Neural crest cell (in vitro differentiated cells): ENCODE measurements at places on chromosomes 3 and 15.

- DNase-seq: no peak
Observed at GRCh38 chr3:153215966-153216365, 53.9 kb downstream of the RAP2B start.

DNA sequence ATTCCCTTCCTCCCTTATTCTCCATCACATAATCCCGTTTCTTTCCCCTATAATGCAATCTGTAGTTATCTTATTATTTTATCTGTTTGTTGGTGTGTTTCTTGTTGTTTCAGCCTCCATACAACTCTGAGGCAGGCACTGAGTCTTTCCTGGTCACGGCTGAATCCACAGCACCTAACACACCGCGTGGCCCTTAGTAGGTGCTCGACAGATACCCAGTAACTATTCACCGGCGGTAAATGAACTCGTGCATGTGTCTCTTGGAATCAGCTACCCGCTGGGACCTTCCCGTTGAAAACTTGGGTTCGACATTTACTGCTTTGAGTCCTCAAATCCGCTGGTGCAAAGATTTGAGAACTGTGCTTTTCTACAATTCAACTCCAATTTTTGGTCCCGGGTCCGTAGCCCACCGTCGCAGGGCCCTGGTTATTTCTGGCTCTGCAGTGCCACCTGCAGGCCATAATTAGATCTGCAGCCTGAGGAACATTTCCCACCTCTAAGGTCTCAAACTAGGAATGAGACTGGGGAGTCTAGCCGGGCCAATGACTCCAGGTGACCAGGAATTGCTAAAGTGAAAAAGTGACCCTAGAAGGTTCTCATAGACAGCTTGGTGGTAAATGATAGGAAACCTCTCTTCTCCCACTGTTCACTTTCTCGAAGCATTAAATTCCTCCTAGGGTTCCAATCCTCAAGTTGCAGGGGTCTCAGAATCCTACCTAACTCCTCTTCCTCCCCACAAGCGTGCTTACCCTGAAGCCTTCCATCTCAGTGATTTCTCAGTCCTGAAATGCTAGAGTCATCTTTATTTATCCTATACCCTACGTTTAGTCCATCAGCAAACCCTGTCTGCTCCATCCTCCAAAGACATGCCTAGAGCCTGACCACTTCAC, 40.0 kb upstream of the TRH start:
- peak; percentile 43 for DNase-seq

GRCh38 chr3:140359233-140359995, 318.4 kb upstream of the TRIM42 start:
- no peak for DNase-seq

- DNase-seq: no peak
Observed at GRCh38 chr3:120802916-120803315, 60.4 kb downstream of the GTF2E1 start.

DNA sequence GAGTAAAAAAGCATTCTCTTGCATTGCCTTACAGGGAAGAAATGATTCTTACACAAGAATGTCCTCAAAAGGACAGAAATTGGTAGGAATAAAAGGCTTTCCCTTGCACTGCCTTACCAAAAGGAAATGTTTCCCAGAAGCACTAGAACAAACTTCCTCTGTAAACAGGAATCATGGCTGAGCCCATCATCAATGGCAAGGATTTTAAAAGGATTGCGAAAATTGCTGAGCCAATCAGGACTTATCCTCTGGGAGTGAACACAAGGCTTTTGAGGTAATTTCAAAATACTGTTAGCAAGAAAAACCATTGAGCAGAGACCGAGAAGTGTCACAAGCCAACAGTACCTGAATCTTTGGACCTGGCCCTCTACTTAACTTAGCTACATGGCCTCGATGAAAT, 897.3 kb downstream of the ROBO1 start:
- no peak for DNase-seq

DNA sequence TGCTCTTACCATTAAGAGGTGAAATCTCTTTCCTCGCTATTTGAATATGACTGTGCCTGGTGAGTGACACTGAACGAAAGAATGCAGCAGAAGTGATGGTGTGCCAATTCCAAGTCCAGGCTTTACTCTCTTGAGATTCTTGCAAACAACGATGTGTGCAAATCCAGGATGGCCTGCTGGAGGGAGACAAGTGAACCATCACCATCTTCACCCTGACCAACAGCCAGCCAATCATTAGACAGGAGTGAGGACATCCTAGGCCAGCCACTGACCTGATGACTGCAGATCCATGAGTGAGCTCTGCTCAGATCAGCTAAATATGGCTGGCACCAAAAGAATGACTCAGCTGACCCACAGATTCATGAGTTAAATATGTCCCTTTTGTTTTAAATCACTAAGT, 878.0 kb downstream of the PDCD6IP start:
- DNase-seq: no peak

- no peak for DNase-seq
Observed at GRCh38 chr3:20022954-20023622, 11.0 kb upstream of the PP2D1 start.

DNA sequence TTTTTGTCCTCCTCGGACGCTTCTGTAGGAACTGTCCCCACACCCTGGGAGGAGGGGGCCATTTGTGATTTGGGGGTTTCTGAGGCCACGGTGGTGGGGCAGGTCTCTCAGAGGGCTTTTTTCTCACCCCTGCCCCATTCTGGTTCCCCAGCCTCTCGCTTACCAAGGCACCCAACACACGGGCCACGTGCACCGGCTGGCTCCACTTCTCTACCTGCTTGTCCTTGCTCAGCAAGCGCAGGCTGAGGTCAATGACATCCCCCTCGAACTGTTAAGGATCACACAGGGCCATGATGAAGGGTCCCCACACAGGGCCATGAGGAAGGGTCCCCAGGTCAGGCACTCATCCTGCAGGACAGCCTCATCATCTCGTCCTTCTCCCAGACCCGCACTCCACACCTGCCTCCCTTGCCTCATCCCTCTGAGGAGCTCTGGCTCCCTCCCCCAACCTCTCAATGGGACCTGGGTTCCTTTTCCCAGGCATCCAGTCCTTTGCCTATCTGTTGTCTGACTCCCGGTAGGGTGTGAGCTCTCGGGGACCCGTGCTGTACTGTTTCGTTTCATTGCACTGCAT, 10.6 kb downstream of the EPB42 start:
- no peak for DNase-seq

DNA sequence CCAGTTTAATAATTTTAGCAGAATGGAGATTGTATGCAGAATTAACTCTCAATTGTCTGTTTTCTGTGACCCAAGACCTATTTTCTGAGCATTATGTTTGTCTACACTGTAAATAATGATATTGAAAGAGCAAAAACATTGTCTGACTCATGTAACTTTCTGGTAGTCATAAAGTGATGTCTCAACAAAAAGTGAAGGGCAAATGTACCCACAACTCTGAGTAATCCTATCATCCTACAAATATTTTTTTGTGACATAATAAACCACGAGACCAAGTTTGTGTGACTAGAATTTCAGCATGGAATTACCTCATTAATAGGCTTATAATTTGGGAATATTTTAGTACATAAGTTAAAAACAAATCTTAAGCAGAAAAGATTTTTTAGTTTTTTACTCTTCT, 15.4 kb upstream of the ABHD10 start:
- no peak for DNase-seq

DNA sequence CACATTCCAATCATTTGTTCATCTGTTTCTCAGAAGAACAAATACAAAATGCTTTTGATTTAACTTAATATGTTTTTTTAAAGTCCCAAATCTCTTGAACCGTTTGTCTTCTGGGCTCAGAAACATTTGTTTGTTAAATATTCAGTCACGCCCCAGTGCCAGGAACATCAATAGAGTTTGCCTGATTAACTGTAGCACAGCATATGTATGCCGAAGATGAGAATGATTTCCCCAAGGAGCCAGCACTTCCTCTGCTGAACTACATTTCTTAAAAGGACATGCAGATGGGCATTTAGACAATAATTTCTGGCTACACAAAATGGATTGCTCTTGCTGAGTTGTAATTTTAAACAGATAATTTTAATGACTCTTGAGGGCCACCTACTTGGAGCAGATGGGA, 191.6 kb upstream of the FAM3D start:
- no peak for DNase-seq

GRCh38 chr3:76131396-76132153, 346.2 kb upstream of the ZNF717 start:
- DNase-seq: no peak

DNA sequence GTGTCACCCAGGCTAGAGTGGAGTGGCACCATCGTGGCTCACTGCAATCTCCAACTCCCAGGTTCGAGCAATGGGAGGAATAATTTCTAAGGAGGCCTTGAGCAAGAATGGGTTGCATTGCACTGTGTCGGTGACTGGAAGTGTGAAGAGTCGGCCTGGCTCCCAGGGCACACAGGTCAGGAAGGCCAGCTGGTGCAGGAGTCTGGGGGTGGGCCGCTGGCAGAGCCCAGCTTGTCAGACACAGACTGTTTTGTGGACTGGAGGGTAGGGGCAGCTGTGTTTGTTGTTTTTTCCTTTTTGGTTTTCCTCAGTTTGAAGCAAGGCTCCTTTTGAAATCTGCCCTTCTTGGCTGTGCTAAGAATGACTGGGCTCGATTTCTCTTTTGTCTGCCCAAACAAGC, 66.2 kb downstream of the ITGA11 start:
- no peak for DNase-seq

GRCh38 chr3:43015991-43016865, 37.1 kb downstream of the GASK1A start:
- DNase-seq: no peak

DNA sequence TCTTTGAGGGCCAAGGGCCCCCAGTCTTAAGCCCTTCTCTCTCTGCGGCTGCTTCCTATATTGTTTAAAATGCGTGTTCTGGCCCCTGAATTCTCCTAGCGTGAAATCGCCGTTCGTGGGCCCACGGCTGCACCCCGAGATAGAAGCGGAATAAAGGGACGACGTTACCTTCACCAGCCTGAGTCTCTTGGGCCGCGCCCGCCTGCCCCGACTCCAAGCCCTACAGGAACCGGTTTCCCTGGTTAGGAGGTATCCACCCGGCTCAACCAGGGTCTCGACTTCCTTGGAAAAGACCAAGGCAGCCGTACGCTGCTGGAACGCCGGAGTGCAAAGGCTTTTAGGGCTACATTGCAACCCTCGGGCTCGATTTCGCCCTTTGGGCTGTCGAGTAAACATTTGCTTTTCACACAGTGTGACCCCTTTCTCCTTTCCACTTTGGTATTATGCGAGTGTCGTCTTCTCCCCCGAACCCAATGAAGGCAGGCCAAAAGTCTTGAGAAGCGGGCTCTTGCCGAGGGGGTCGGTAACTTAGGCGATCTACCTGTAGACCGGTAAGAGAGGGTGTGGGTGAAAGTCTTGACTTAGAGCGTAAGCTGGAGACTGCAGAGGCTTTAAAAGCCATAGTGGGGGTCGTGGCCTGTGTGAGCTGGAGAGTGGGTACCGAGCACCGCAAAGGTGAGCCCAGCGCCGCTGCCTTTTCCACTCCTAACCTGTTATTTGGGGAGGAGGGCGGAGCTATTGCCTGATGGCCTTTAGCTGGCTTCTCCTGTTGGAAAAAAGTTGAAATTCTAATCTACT, 2.0 kb downstream of the TRIM71 start:
- DNase-seq: no peak
